ENCODE measurements at places on chromosomes 2 and 18. TPM values are rescaled to one million over a fixed set of nuclear protein-coding genes. Genes with fewer than 3 reads are reported as not detected.

The CAD gene
- 24.0 TPM for total RNA-seq

The TEKT4 gene
- not detected for total RNA-seq

The NDUFAF7 gene
- total RNA-seq, result 5.8 TPM

The EIPR1 gene
- total RNA-seq, result 30.1 TPM

The ADAM23 gene
- total RNA-seq, result 0.60 TPM

The TWIST2 gene
- 0.44 TPM for total RNA-seq

Data from lung microvascular endothelial cell (primary cell).